ENCODE measurements at places on chromosomes 6 and 20.

DNA sequence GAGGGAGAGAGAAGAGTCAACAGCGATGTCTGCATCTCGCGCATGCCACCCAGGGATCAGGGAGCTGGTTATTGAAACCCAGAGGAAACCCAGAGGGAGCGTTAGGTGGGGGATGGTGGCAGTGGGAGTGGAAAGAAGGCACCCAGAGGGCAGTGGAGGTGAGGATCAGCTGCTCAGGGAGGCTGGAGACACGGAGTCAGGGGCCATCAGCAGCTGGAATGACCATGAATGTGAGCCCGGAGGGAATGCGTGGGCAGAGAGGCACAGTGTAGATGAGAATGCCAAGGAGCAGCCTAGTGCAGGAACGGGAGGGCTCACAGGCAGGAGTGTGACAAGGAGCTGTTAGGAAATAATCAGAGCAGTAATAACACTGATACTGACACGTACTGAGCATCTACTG, 36.2 kb downstream of the RSPO4 start:
- no peak for DNase-seq

DNA sequence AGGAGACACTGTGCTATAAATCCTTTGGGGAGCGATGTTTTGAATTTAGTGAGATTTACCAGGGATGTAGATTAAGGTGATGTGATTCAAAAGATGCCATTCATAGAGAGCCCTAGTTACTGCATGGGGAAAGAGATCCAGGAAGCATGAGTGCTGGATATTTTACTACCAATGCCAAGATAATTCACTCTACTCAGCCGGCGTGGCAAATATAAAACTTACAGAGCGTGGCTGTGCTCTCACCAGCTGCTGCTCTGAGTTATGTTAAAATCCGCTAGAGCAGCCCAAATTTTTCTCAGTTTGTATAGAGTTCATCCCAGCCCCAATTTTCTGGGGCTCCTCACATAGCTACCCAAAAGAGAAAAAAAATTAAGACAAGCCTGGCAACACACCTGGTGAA, 48.6 kb downstream of the BFSP1 start:
- DNase-seq, result no peak

GRCh38 chr6:21855811-21856455, 262.4 kb downstream of the SOX4 start:
- DNase-seq, result no peak

GRCh38 chr20:10619427-10619826, 54.4 kb downstream of the JAG1 start:
- no peak for DNase-seq

GRCh38 chr6:170269846-170270541, 20.9 kb downstream of the DLL1 start:
- no peak for DNase-seq

- DNase-seq, result no peak
These were observed 86.4 kb upstream of the CBLN4 start for GRCh38 chr20:56091628-56092234.

- DNase-seq, result no peak
These were observed 192.2 kb upstream of the SYNDIG1 start for GRCh38 chr20:24277196-24277595.

GRCh38 chr6:35058358-35058675, 82.8 kb downstream of the TCP11 start:
- DNase-seq, result no peak

DNA sequence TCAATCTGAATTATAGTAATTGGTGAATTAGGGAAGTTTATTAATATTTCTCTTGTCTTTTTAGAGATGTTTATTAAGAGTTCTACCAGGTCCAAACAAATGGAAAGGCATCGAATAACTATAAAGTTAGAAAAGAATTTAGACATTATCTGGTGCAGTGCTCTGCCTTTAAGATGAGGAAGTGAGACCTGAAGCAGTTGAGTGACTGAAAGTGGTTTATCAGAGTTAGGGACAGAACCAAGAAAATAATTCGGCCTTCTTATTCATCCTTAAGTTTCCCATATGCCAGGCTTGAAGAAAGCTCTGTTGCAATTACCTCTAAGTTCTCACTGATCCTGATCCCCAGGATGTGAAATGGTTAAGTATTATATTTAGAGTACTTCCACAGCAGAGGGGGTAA, 94.2 kb upstream of the FLRT3 start:
- DNase-seq, result no peak

GRCh38 chr6:37626915-37627314, 70.8 kb downstream of the MDGA1 start:
- no peak for DNase-seq

- no peak for DNase-seq
These were observed 508.7 kb upstream of the CITED2 start for GRCh38 chr6:139882977-139883728.

GRCh38 chr6:53483423-53484353, 61.2 kb downstream of the GCLC start:
- no peak for DNase-seq

Measured in stimulated activated CD4-positive, alpha-beta T cell treated with anti-CD3 and anti-CD28 coated beads, TNF-alpha, amount 100 ng/mL, for 4 hours (primary cell).